ENCODE measurements at places on chromosomes 5 and 9.

DNA sequence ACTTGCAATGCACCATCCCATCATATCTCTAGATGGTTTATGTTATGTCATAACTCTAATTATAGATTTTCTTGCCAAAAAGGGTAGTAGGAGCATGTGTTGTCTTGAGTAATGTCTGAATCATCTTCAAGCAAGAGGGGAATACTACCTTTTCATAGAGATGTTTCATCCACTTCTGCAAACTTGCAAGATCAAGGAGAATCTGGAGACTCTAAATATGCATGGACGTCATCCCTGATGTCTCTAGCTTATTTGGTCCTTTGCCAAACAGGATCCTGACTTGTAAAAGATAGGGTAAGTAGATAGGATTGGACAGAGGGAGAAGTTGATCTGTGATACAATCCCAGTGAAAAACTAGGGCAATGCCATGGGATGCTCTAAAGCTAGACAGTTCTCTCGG, 246.5 kb downstream of the DMRTA1 start:
- DNase-seq, result peak; percentile 59

DNA sequence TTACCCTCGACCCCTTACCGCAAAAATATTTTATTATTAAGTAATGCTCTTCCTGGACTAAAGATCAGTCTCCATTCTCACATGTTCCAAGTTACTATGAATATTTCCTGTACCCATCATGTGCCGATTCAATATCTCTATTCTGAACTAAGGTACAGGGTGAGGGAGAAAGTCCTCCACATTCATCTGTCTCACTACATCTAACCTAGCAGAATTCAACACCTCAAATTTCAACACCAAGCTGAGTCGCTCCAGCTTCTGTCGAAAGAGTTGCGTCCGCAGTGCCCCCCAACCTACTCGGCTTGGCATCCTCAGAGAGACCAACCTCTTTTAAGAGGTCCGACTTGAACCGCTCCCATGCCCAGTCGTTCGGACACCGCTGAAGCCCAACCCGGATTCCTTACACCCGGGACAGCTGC, 1.0 kb downstream of the CERT1 start:
- DNase-seq, result peak; percentile 23

- peak; percentile 99 for DNase-seq
Observed at GRCh38 chr5:95861221-95861863, 38.8 kb upstream of the GLRX start.

GRCh38 chr9:130426883-130427282, 17.9 kb upstream of the ASS1 start:
- DNase-seq, result peak; percentile 71

DNA sequence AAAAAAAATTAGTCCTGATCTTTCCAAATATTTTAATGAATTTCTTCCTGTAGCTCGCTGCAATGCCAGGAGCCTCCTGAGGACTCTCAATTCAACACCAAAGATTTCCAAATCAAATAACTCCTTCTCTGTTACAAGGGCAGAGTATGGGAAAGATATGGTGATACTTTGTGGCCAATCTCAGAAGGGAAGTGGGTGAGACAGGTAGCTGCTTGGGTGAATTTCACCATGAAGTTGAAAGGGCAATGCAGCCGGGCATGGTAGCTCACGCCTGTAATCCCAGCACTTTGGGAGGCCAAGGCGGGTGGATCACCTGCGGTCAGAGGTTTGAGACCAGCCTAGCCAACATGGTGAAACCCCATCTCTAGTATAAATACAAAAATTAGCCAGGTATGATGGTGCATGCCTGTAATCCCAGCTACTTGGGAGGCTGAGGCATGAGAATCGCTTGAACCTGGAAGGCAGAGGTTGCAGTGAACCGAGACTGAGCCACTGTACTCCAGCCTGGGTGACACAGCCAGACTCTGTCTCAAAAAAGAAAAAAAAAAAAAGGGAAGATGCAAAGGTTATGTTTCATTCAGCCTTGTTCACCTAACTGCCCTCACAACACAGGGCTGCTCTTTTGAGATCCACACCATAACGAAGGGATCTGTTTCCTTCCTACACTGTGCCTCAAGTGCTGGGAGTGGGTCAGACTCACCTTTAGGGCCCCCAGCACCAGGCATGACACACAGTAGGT, 58.6 kb downstream of the PTPN3 start:
- DNase-seq, result no peak

GRCh38 chr5:168215646-168216045, 75.8 kb upstream of the WWC1 start:
- DNase-seq, result no peak

GRCh38 chr9:128051932-128052709, 15.0 kb downstream of the NAIF1 start:
- DNase-seq, result no peak

DNA sequence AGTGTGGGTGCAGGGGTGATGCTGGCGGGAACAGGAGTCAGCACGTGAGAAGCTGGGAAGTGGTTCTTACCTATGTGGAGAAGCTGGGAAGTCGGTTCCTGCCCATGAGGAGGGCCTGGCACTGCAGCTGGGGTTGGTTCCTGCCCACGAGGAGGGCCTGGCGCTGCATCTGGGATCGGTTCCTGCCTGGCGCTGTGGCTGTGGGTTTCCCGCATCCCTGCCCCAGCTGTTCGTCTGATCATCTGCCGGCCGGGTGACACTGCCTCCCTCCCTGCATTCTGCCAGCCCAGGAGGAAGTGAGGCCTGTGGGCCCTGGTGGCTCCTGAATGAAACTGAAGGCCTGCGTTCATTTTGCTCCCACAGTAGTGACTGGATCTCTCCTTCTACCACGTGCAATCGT, 5.1 kb downstream of the OBP2A start:
- DNase-seq, result no peak

DNA sequence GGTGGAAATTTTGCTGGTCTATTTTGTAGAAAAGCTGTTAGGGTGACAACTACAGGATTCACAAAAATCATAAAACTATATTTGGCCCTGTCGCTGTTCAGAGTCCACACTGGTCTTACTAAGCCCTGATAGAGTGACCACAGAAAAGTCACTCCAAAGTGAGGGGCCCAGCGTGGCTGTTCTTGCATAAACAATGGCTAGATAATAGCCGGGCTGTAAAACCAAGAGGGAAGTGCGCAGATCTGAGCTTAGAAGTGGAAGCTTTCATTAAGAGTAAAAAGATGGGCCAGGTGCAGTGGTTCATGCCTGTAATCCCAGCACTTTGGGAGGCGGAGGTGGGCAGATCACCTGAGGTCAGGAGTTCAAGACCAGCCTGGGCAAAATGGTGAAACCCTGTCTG, 15.5 kb upstream of the CTSL start:
- no peak for DNase-seq

- DNase-seq, result peak; percentile 10
Observed at GRCh38 chr5:177233206-177233605, 70.3 kb downstream of the RAB24 start.

DNA sequence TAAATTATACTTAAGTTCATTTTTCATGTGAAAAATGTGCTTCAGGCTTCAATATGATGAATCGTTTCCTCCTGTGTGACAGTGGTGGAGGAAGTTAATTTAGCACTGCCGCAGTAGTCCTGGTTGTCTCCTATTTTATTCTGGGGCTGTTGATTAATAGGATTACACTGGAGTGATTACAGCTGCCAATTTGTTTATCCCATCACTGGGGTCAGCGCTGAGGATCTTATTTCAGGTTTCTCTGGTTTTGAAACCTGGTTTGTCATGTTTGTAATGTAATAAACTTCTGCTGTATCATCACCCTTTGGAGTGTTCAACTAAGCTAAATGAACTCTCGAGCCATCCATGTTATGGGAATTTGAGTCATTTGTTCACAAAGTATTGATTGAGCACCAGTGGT, 241.7 kb upstream of the KCNN2 start:
- no peak for DNase-seq

GRCh38 chr5:93676704-93677103, 64.7 kb downstream of the POU5F2 start:
- DNase-seq, result no peak

- no peak for DNase-seq
Observed at GRCh38 chr5:84764227-84764626, 379.5 kb upstream of the EDIL3 start.
